Stimulated activated effector memory CD8-positive, alpha-beta T cell treated with anti-CD3 and anti-CD28 coated beads, Interleukin-12 subunit alpha, Interleukin-12 subunit beta, amount 100 ng/mL, for 72 hours (primary cell): ENCODE measurements at places on chromosomes 3 and 15.

DNA sequence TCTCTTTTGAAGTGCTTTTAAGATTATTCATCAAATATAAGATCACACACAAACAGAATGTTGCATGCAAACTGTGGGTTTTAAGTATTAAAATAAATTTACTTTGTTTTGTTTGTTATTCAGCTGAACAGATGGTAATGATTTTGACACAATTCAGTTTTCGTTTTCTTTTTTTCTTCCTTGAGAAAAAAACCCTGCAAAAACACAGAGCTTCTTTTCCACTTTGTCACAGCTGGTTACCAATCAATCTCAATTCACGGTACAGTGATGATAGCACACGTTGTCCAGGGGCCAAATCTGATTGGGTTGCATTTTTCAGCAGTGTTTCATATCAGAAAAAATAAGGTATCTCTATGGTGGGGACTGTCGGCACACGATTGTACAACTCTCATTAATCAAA, 473.6 kb downstream of the ROBO2 start:
- no peak for DNase-seq

- no peak for DNase-seq
These were observed 47.9 kb downstream of the HOMER2 start for GRCh38 chr15:82904574-82904973.

DNA sequence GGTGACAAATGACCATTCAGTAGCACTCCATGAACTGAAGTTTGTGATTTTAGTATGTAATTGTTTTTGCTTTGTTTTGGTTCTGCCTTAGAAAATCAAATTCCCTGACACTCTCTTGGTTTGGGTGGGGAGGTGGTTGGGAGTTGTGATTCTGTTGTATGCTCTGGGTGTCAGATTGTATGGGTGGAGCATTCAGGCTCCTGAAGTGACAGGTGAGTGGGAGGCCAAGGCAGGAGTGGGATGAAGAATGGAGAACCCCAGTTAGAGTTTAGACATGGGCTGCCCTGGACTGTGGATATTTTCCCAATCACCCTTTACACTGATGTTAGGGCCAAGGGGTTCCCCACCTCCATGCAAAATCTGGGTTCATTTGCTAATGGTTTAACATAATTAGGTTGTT, 83.6 kb downstream of the ARPP21 start:
- DNase-seq, result no peak

DNA sequence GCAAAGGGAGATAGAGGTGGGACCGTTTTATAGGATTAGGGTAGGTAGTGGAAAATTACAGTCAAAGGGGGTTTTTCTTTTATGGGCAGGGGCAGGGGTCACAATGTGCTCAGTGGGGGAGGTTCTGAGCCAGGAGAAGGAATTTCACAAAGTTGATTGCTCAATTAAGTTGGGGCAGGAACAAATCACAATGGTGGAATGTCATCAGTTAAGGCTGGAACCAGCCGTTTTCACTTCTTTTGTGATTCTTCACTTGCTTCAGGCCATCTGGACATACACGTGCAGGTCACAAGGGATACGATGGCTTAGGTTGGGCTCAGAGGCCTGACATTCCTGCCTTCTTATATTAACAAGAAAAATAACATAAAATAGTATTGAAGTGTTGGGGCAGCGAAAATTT, 453.8 kb downstream of the VGLL3 start:
- no peak for DNase-seq

DNA sequence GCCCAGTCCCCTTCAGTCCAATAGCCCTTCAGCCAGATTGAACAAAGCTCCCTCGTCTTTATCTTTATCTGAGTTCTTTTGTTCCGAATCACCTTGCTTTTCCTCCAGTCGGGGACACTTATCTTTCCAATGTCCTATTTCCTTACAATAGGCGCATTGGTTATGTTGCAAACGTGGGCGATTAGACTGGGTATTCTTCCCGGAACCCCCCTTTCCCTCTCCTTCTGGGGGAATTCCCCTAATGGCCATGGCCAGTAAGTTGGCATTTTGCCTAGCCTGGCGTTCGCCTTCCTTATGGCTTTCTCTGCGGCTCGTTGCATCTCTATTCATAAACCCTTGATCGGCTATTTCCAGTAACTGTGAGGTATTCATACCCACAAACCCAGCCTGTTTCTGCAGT, 82.2 kb upstream of the VEPH1 start:
- DNase-seq, result no peak

DNA sequence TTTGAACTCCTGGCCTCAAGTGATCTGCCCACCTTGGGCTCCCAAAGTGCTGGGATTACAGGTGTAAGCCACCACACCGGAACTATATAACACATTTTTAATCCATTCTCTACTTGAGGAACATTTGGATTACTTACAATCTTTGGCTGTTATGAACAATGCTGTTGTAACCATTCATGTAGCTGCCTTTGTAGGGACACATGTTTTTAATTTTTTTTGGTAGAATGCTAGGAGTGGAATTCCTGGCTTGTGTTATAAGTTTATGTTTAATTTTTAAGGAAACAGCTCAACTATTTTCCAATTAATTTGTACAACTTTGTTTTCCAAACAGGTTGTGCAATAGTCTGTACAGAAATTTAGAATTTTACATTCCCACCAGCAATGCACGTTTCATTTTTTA, 51.7 kb downstream of the GPR149 start:
- no peak for DNase-seq

DNA sequence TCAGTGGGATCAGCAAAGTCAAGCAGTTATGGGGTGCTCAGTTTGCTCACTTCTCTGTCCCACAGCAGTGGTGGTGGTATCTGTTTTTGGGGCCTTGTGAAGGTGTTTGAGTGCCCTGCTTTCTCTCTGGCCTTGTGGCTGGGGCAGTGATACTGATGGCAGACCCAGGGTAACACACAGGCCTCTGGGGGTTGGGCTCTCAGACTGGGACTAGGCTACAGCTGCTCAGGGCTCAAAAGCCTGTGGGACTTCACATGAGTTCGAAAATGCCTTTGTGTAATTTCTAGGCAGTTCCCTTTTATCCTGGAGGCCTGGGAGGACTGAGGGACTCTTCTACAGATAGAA, 75.3 kb downstream of the STXBP5L start:
- no peak for DNase-seq

DNA sequence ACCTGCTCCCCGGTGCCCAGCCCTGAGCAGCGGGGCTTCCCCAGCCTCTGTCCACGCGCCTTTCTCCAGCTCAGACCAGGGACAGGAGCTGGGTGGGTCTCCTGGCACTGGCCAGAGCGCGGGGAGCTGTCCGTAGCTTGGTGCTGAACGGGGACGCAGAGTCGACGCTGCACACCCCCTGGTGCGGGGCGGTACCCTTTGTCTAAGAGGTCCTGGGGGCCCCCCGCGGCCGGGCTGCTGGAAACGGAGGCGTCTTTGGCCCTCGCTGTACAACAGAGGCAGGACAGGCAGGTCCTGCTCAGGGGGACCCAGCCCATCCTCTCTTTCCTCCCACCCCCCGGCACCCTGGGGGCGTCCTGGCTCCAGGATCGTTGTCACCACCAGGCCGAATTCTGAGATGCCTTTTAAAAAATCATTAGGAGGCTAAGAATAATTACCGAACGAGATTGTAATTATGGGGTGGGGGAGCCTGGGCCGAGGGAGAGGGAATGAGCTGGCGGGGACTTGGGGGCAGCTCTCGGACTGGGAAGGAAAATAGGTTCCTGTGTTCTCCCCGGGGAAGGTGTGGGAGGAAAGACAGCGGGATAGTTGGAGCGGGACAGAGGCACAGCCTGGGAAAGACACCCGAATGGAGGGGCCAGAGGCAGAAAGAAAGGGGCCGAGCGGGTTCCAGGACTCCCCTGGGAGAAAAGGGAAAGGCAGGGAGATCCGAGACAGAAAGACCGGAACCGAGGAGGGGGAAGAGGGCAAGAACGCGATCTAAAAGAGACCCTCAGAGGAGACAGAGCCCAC, 4.1 kb upstream of the SKOR1 start:
- no peak for DNase-seq

DNA sequence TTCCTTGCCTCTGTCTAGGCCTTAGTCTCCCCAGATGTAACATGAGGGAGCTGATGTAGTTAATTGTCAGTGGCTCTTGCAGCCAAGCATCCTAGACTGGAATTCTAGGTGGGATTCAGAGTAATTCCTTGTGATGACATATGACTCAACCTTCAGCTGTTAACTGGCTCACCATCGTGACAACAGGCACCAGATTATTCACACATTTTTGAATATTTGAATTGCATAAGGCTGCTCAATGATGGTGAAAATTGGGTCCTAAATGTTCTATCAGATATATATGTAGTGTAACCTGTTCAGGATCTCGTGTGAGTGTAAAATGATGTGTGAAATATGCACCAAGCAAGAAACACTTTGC, 405.1 kb downstream of the LPP start:
- no peak for DNase-seq

DNA sequence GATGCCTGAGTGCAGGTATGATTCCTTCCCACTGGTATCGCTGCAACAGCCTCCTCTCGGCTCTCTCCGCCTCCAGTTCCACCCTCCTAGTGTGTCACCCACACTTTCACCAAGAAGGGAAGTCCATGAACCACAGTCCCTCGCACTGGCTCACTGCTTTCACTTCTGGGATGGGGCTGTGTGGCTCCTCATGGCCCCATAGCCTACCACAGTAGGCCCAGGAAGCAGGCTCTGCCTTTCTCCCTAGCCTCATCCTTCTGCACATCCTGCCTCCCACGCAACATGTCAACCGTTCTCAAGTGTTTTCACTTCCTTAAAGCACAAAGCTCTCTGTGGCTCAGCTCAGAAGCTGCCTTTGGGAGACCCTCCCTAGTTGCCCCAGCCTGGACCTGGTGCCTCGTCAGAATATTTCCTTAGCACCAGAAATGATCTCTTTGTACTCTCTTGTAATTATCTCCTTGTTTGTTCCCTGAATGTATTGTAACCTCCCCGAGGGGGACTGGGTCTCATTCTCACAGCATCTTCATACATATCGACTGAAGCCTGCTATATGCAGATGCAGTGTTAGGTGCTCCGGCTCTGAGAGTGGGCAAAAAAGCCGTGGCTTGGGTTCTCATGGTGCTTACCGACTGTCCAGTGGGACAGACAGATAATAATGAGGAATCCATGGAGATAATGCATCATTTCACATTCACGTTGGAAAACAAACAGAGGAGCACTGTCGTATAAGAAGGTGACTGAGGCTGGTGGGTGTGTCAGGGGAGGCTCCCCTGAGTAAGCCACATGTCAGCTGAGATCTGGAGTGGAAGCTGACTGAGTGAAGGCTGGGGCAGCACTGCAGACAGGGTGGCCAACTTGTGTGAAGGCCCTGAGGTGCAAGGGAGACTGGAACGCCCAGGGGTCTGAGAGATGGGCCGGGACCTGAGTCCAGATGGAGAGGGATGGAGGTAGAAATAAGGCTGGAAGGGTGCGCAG, 107.1 kb downstream of the DGKG start:
- no peak for DNase-seq

- no peak for DNase-seq
These were observed 27.3 kb upstream of the MBNL1 start for GRCh38 chr3:152241142-152242017.

DNA sequence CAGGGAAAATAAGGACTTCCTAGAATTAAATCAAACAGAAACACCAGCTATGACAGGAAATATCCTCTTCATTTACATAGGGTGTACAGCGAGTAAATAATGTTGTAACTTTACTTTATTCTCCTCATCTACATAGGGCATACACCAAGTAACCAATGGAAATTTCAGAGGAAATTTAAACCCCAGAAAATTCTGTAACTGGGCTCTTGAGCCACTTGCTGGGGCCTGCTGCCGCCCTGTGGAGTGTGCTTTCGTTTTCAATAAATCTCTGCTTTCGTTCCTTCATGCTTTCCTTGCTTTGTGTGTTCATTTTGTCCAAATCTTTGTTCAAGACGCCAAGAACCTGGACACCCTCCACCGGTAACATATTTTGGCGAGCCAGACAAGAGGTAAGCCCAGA, 990.4 kb upstream of the CADM2 start:
- DNase-seq, result no peak

DNA sequence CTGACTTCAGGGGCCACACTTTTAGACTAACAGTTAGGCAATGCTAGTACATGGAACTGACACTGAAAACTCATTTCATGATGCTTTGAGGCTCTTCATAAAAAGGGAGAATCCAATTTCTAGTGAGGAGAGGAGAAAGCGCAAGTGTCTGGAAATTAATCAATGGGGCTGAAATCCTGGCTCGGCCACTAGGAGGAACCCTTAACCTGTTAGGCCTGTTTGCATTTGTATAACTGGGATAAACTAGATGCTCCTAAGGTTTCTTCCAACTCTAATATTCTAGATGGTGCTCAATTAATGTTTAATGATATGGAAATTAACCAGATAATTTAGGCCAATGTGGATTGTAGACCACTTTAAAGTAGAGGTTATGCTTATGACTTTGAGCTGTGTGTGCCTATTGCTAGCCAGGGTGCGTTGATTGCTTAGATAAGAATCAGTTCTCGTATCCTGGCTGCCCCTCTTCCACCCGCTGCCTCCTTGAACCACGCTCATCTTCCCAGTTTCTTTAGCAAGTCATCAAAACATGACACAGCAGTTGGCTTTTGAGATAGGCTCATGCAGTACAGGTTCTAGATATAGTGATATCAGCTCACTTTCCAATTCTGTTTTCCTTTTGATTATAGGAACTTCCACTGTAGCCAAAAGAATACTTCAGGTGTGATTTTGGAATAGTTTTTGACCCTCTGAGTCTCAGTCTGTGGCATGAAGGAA, 16.8 kb upstream of the CRBN start:
- DNase-seq, result no peak

DNA sequence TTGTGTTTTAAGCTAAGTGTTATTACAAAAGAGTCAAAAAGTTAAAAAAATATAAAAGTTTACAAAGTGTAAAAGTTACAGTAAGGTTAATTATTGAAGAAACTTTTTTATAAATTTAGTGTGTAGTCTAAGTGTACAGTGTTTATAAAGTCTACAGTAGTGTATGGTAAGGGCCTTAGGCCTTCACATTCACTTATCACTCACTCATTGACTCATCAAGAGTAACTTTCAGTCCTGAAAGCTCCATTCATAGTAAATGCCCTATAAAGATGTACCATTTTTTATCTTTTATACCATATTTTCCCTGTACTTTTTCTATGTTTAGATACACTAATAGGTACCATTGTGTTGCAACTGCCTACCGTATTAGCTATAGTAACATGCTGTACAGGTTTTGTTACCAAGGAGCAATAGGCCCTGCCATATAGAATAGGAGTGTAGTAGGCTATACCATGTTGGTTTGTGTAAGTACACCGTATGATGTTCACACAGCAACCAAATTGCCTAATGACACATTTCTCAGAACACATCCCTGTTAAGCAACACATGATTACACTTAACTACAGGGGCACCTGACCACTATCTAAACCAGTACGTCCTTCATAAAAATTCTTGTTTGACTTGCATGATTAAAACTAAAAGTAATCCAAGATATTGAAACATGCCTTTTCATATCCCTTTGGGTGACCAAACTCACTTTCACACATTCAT, 17.2 kb downstream of the RAD18 start:
- DNase-seq, result no peak

- no peak for DNase-seq
These were observed 1042.9 kb downstream of the ROBO1 start for GRCh38 chr3:78724859-78725258.
